Thyroid gland (tissue), 4 donors: ENCODE measurements at places on chromosomes 6 and 20.

DNA sequence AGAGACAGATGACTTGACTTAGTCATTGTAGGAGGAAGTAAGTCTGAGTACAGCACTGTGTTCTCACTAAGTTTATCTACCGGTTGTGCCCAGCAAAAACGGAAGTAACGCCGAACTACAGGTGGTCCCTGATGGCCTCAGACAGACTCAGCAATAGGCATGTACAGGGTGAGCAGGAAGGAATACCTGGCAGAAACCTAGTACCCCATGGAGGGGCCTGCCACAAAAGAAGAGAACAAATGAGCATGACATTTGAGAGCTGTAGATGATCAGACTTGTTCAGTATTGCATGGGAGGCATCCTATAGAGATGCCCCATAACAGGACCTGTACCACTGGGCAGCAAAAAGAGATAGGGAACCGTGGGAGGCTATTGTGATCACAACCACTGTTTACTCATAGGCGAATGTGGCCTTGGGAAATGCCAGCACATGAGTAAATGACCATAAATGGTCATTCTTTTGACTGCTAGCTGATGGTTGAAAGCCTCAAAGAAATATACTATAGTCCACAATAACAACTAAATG is 106.4 kb upstream of the TAB2 start:
- no peak for DNase-seq

GRCh38 chr6:44301106-44301505 is 12.0 kb downstream of the AARS2 start:
- no peak for DNase-seq

DNA sequence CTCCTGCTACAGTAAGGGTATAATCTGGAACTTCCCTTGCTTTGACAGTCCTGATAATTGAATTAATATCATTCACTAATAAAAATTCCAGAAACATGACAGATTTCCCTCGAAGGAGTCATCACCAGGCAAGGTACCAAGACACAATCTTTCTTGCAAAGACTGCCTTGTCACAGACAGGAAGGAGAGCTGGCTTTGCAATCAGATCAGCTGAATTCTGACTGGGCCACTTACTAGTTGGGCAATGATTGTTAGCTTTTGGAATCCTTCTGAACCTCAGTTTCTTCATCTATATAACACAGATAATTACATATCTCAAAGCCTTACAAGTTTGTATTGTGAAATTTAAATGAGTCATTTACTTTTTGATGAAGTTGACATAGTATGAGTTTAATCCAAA is 344.2 kb downstream of the RFPL4B start:
- no peak for DNase-seq

DNA sequence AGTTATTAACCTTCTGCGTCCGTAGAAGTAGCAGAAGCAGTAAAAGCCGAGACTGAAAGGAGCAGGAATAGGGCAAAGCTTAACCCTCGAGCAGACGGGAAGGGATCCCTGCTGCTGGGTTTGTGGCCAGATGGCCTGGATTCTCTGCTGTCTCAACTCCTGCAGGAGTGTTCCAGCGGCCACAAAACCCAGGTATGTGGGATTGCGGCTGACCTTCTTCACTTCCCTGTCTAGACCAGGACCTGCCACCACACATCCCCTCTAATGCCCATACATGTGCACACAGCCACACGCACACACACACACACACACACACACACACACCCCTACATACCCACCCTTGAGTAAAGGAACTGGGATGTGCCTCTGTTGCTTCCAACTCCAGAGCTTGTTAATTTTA is 33.1 kb upstream of the TNFRSF21 start:
- DNase-seq: no peak

GRCh38 chr20:25490656-25491445 is 83.4 kb downstream of the GINS1 start:
- no peak for DNase-seq

GRCh38 chr6:5325173-5325572 is 63.9 kb downstream of the FARS2 start:
- peak; percentile 87 for DNase-seq

DNA sequence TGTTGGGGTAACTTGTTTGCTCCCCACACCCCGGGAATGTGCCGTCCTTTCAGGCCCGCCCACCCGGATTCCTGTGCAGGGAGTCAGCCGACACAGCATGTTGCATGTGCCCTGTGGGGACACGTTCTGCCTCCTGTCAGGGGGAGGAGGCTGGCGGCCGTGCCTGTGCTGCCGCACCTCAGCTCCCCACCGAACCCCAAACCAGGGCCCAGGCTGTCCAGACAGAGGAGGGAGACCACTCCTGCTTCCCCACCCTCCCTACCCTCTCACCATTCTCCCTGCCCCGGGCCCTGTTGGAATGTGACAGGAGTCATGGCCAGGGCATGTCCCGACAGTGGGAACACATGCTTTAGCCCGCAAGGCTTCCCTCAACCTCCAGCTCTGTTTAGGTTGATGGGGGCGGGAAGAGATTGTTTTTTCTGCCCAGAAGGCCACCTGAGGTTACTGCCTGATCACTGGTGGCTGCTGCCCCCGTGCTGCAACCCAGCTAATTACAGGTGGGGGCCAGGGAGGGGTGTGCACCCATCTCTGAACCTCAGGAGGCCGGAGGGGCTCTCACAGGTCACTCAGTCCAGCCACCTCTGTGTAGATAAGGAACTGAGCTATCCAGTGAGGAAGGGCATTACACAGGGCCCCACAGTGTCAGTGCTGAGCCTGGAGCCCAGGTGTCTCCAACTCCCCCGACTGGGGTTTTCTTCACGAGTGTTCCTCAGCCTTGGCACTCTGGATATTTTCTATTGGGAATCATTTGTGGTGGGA is 13.6 kb downstream of the LRRC73 start:
- no peak for DNase-seq

DNA sequence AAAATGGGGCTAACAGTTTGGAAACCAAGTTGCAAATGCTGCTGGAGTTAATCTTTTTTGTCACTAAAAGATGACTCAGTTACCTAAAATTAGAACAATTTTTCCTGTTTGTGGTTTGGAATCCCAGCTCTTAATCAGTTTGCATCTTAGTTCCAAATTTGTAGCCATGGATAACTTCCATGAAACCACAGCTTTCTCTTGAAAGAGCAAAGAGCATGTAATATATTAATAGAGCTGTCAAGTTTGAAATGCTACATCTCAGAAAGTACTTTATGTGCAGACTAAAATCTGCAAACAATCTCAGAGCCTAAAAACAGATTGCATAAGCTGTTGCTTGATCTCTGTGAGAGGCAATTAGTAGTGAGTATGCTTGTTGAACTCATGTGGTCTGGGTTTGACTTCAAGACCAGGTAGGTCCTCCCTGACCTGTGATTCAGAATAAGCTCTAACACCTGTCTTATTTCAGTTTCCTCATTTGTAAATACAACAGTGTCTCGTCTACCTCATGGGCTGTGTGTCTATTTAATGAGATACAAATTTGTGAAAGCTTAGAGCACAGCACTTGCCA is 23.5 kb downstream of the DHX35 start:
- no peak for DNase-seq
